CD4-positive, alpha-beta T cell (primary cell): ENCODE measurements at places on chromosomes 6 and 20. TPM values are rescaled to one million over a fixed set of nuclear protein-coding genes. Genes with fewer than 3 reads are reported as not detected.

Gene DUSP22
- 26.3 TPM for total RNA-seq

DNA sequence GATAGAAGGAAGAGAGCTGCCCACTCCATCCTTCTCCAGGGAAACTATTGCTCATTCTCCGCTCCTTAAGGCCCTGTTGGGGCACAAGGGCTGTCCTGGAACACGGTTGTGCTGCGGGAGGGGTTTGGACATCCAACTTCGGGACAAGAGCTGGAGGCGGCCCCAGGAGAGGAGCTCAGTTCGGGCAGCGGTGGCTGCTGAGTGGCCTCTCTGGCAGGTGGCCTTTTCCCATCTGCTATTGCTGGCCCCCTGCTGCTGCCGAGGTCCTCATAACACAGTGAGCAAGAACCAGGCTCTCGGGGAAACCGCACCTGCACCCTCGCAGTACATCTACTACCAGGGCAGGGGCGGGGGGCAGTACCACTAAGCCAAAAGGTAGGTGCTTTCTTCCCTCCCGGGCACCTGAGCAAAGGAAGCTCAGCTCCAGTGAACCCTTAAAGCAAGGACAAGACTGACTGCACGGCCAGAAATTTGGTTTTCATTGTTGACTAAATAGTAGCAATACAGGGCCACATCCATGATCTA is 63.7 kb downstream of the PSMG4 start:
- no peak for DNase-seq

DNA sequence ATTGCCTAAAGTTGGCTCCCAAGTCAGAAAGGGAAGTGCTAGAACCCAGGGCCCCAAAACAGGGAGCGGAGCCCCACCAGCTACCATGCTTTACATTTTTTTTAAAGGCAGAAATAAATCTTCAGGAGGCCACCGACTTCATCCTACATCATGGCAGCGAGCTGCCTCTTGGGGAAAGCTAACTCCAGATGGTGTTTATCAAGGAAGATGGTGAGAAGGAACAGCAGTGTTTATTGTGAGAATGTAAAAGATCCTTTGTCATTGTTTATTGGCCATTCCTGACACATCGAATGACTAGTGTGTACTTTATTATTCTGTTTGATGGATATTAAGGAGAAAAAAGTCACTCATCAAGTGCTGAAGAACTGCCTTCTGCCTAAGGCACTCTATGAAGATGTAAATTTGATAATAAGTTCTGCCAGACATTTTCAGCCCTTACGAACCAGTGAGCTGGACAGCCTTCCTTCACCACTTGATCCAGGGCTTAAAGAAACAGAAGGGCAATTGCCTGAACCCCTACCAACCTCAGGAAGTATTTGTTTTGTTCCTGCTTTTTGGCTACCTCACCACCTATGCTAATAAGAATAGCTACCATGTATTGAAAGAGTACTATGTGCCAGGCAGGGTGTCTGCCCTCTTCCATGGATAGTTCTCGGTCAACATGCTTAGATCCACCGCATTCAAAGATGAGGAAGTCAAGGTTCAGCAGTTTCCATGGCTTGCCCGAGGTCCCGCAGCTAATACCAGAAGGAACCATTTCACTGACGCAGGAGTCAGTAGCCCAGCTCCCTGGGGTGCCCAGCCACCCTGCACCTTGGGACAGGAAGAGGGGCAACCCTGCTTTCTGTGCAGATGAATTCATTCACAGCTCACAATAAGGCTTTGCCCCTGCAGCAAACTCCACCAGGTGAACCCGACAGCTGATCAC is 194.7 kb upstream of the RREB1 start:
- no peak for DNase-seq

- no peak for DNase-seq
Measured at GRCh38 chr6:14913931-14914330, 331.9 kb upstream of the JARID2 start.

Gene NOTCH4
- total RNA-seq = 0.47 TPM

GRCh38 chr6:100101644-100102043 is 107.6 kb upstream of the MCHR2 start:
- DNase-seq = no peak

Gene CNPY3
- total RNA-seq = 43.8 TPM

Gene GRM1
- not detected for total RNA-seq

DNA sequence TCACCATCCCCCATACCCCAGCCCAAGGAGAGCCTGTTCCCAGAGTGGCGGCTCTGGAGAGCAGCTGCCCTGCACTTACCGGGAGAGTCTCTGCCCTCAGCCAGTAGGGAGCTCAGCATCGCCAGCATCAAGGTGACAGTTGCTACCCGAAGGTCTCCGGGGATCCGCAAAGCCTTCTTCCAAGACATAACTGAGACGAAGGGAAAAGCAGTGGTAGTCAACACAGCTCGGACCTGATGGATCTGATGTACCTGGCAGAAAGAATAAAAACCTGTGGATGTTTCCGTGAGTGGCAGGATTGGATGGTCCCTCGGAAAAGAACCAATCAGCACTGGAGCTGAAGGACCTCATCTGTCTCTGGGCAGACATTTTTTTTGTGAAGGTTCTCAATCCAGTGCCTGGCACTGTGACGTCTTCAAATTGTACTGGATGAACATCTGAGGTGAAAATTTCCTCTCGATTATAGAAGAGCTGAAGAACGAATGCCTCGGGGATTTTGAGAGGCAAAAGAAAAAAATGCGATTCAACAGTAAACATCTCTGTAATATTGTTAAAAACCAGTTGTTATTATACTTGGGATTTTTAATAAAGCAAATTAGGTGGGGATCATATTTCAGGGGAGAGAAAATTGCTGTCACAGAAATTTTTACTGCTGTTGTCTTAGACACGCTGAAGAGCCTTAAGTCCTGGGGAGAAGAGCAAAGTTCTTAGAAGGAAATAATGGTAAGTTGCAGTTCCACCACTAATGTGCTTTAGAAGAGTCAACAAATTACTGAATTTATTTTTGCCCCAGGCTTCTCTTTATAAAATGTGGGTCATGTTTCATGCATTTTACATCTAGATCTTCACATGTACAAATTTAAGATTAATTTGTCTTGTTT is at the start of gene HLA-DQB1:
Gene HLA-DQB1, minus strand, starts transcription at position 238 of the 881 bp plus-strand sequence. Its CDS starts 50 bp downstream, at position 188.
- DNase-seq = no peak

DNA sequence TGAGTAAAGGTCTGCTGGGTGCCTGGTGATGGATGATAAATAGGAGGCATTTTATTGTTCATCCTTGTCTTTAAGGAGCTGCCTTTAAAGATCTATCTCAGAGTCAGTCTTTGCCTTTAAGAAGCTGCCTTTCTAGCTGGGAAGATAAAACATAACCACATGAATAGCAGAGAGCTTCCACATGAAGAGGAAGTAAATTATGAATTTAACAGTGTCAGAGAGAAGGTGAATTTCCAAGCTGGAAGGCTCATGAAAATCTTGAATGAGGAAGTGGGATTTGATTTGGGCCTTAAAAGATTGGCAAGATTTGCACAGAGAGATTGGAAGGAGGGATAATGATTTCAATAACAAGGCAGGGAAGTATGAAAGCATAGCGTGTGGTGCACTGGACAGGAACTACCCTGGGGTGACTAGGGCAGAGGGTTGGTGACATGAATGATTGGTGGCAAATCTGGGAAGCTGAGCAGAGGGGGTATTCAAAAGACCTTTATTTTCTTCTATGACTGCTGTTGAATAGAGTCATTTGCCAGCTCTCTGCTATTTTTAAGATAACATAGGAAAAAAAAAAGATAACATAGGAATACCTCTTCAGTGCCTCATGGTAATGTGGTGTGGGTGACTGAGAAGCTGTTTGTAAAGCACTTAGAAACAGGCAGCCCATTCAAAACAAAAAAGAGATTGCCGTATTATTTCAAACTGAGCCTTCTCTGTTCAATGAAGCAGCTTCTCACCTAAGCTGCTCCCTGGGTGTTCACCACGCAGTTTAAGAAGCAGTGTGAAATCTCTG is 591.6 kb downstream of the PKHD1 start:
- DNase-seq = no peak

Gene MMP24OS
- 74.8 TPM for total RNA-seq

GRCh38 chr20:11337361-11338130 is 580.1 kb upstream of the BTBD3 start:
- DNase-seq = no peak

GRCh38 chr6:45012687-45013086 is 315.4 kb upstream of the RUNX2 start:
- DNase-seq = no peak

DNA sequence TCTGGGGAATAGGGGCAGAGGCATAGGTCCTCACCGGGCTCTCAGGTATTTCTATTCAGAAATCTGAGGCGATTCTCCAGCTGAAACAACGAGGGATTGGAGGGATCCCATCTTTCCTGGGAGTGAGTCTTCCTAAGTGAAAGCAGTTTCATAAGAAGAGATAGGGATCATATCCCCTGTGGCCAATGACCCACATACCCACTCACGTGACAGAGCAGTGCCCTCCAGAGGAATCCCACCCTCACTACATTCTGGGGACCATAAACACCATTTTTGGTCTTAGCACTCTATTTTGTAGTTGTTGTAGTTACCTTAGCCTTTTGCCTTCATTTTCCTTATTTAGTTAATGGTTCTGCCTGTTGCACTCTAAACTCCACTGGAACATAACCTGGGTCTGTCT is 121.1 kb downstream of the GPR63 start:
- DNase-seq = no peak
